Activated naive CD4-positive, alpha-beta T cell (primary cell): ENCODE measurements at places on chromosomes 3 and 15.

DNA sequence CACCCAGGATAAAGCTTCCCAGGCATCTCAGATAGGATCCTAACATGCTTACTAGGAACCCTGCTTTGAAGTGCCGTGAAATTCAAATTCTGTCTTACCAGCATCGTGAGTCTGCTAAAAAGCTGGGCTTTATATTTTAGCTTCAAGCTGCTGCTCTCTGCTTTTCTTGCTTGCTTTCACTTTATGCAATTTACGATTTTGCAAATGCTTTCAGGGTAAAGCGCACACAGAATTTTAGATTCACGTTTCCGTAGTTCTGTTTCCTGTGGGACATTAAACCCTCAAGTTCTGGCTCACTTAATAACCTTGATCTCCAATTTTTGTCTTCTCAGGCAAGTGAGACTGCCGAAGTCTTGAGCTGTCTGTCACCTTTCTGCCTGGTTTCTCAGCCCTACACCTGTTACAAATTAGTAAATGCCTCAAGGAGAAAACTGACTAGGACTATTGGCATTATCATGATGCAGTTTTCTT lies 170.5 kb upstream of the TGFBR2 start:
- no peak for DNase-seq

DNA sequence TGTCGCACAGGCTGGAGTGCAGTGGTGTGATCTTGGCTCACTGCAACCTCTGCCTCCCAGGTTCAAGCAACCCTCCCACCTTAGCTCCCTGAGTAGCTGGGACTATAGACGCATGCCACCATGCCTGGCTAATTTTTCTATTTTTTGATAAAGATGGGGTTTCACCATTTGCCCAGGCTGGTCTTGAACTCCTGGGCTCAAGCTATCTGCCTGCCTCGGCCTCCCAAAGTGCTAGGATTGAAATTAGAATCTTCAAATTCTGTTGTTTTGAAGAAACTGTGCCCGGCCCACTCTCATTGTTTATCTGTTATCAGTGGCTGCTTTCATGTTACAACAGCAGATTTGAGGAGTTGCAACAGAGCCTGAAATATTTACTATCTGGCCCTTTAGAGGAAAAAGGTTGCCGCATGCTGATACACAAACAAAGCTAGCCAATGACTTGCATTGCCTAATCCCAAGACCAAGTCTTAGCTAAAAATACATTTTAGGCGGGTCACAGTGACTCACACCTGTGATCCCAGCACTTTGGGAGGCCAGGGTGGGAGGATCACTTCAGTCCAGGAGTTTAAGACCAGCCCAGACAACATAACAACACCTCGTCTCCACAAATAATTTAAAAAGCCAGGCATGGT lies 43.2 kb upstream of the PPP4R2 start:
- DNase-seq: no peak

DNA sequence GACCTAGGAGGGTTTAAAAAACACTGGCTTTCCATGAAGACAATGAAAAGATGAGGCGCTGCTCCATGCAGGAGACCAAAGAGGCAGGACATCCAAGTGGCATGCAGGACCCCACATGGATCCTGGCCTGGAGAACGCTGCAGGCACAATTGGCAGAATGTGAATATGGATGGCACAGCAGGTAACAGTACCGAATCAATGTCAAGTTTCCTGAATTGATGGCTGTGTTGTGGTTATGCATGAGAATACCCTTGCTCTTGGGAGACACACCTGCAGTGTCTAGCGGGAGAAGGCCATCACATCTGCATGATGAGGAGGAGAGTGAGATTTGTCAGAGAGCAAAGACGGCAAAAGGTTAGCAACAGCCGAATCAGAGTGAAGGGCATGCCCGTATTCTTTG lies 74.3 kb upstream of the SEC13 start:
- no peak for DNase-seq

- no peak for DNase-seq
Observed at GRCh38 chr15:98759277-98759676, 110.9 kb downstream of the IGF1R start.

GRCh38 chr3:150292891-150293290 lies 115.2 kb upstream of the TSC22D2 start:
- no peak for DNase-seq
